ENCODE measurements at places on chromosomes 1 and 21.

- no peak for DNase-seq
These were observed 47.1 kb upstream of the ATP1A1 start for GRCh38 chr1:116325922-116326321.

DNA sequence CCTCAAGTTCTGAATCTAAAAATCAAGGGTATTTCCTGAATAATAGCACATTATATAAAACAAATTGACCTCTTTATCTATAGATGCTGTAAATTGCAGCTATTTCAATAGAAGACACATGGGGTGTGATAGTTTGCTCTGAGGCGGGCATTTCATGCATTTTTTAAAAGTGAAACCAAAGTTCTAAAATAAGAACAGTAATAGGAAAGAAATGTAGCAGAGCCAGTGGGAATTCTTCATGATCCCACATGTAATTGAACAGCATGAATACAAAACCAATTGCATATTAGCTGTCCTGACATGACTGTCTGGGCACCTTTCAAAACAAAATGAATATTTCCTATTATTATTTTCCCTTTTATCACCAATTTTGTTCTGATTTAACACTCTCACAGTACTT lies 85.0 kb downstream of the RGS21 start:
- DNase-seq: no peak

GRCh38 chr1:228120857-228121489 lies 11.9 kb upstream of the MRPL55 start:
- no peak for DNase-seq

DNA sequence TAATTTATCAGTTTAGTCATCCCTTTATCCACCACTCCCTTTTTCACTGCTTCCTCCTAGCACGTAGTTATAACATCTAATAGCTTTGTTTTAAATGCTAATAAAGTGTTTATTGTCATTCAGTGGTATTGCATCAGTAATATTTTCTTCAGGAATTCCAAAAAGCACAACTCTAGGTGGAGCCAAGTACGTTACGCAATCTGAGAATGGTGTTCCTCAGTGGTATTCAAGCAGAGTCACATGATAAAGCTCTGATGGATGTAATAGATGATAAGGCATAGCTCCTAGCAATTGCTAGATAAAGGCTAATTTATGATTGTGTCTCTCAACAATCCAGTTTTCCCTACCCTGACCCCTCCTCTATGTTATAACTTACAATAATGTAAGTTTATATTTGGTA lies 494.6 kb upstream of the ADGRL4 start:
- no peak for DNase-seq

- DNase-seq: no peak
These were observed 35.1 kb downstream of the MSTO1 start for GRCh38 chr1:155645034-155645598.

GRCh38 chr1:234958706-234959657 lies 169.7 kb downstream of the TOMM20 start:
- no peak for DNase-seq

- no peak for DNase-seq
These were observed 467.5 kb downstream of the PTPRU start for GRCh38 chr1:29703596-29704370.

DNA sequence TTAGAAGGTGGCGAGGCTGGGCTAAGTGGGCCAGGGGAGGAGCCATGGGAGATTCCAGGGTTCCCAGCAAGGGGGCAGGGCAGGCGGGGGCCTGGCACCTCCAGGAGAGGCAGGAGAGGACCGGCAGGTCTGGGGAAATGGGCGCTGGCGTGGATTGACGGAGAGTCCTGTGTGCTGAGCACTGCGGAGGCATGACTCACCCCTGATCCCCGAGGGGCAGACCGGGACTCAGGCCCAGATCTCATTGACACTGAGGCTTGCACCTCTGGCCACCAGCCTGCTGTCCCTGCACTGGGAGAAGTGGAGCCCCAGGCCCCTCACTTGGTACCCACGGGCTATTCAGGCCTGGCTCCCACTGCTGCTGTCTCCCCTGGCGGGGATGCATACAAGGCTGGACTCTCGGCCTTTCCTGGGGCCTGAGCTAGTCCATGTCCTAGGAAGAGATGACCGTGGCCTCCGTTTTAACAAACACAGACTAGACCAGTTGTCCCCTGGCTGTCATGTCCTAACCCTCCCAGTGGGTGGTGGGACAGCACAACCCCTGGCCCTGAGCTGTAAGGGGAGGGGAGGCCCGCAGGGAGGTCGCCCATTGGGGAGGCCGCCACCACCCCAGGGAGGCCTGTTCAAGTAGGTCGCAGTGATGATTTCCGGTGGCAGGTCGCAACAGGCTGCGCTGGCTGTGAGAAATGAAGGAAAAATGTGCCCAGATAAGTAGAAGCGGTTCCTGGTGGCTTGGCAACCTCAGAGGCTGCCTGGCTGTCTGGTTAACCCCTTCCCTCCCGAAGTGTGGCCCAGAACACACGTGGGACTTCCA lies 39.7 kb downstream of the RIPK4 start:
- no peak for DNase-seq

DNA sequence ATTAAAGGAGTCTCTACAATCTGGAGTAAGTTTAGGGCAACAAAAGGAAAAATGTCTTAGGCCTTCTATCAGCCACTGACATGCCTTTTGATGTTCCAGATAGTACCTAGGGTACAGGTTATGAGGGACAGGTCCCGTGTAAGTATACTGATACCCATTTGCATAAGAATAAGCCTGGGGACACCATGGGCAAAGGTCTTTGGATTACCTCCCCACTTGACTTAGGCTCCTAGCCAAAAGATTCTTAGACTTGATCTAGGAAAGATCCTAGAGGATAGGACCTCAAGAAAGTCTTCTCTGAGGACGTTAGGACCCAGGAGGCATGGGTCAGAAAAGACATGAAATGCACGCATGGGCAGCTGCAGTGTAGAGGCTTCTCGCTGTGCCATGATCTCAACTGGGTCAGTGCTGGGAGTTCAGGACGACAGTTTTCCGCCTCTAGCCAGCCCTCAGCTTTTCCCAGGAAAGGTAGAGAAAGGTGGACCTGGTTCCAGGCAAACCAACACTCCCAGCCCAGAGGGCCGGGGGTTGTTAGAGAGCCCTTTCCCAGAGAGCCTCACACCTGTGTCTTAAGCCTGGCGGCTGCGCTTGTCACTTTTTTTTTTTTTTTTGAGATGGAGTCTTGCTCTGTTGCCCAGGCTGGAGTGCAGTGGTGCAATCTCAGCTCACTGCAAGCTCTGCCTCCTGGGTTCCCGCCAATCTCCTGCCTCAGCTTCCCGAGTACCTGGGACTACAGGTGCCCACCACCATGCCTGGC lies 26.6 kb downstream of the MSTO1 start:
- no peak for DNase-seq

- DNase-seq: no peak
These were observed 97.3 kb downstream of the GLIS1 start for GRCh38 chr1:53641481-53642214.

DNA sequence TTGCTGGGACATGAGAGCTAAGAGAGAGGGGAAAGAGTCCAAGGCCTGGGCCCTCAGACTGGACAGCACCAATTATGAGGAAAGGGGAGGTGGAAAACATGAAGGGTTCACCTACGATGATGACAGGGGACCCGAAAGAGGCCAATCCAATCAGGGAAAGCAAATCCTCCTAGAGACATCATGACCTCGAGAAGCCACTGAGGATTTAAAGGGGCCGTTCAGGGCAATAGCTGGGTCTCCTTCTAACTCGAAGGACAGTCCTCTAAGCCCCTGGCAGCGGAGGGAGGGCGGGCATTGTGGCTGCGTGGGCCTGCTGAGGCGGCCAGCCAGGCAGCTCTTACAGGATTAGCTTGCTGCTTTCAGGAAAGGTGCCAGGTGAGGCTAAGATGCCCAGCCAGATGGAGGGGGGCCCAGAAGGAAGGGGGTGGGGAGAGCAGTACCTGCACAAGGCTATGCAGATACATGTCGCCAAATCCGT lies 7.4 kb downstream of the MEF2D start:
- DNase-seq: no peak

GRCh38 chr1:201783058-201783457 lies 45.9 kb upstream of the IPO9 start:
- no peak for DNase-seq

GRCh38 chr1:189103956-189104355 lies 1373.7 kb downstream of the BRINP3 start:
- no peak for DNase-seq

DNA sequence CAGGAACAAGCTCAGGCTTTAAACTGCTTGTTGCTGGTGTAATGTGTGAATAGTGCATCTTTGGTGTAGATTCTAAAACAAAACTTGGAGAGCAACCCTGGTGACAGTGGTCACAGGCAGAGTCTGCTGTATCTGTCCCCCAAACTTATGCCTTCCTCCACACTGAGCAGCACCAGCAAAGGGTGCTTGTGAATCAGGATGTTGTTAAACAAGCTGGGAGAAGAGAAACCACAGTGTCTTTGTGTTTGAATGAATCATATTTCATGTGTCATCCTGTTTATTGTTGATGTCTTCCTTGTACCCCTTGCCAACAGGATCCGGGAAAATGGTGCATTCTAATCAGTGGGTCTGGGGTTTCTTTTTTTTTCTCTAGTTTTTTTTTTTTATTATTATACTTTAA lies 91.9 kb upstream of the COG2 start:
- DNase-seq: no peak

DNA sequence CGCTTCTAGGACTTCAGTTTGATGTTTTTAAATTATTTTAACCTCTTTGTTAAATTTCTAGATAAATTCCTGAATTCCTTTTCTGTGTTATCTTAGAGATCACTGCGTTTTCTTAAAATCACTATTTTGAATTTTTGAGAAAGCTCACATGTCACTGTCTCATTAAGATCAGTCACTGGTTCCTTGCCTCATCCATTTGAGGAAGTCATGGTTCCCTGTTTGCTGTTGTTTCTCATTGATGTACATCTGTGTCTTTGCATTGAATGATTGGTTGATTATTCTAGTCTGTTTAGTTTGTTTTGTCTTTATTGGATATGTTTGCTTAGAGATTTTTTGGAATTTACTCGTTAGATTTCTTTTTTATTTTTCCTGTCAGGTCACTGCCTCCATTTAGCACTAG lies 50.1 kb downstream of the CRP start:
- no peak for DNase-seq

DNA sequence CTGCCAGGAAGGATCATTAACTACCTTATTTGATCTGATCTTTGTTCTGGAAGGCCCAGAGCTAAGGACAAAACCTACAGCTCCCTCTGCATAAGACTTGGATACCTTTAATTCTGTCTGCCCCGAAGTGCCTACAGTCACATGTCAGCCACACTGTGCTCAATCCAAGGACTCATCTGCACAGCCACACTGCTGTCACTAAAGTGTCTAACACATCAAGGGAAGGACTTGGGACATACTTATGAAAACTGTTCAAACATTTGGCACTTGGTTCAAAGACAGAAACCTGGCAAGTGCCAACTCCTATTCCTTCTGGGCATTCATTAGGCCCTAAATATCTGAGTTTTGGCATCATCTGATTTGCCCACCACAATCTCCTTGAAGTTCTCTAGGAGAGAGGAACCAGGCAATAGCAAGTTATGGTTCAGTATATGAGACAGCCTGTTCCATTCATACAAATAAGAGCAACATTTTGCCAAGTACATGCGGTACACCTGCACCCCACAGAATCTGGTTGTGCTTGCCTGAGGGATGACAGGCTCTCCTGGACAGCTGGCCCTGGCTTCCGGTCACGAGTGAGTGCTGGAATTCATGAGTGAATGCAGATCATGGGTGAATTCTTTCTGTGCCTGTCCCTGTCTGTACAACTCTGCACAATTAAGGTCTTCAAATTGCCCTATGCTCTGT lies 105.9 kb downstream of the KCNK1 start:
- no peak for DNase-seq

- no peak for DNase-seq
These were observed 161.8 kb upstream of the PDE4B start for GRCh38 chr1:65630855-65631254.

- DNase-seq: no peak
These were observed 166.6 kb downstream of the ZBTB18 start for GRCh38 chr1:244217711-244218110.

DNA sequence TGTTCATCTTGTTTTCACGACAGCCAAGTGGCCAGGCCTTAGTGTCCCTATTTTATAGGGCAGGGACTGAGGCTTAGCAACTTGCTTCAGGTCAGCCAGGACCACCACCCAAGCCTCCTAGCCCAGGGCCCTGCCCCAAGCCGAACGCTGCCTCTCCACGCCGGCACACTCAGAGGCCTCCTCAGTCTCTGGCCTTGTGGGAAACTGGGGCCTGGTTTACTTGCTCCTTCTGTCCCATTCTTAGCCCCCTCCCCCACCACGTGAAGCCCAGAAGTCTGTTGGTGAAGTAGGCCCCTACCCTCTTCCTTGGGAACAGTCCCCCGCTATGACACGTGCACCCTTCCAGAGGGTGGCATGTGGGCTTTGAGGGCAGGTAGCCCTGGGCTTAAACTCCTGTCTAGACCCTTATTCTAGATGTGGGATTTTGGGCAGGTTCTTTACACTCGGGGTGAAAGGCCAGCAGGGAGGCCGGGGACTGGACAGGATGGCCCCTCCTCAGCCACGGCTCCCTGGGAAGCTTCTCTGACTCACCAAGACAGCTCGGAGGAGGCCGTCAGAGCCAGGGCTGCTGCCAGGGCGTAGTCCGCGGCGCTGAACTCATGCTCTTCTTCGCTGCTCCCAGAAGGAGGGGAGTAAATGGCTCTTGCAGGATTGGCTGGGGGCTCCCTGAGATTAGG lies 4.3 kb downstream of the MYOM3 start:
- no peak for DNase-seq

DNA sequence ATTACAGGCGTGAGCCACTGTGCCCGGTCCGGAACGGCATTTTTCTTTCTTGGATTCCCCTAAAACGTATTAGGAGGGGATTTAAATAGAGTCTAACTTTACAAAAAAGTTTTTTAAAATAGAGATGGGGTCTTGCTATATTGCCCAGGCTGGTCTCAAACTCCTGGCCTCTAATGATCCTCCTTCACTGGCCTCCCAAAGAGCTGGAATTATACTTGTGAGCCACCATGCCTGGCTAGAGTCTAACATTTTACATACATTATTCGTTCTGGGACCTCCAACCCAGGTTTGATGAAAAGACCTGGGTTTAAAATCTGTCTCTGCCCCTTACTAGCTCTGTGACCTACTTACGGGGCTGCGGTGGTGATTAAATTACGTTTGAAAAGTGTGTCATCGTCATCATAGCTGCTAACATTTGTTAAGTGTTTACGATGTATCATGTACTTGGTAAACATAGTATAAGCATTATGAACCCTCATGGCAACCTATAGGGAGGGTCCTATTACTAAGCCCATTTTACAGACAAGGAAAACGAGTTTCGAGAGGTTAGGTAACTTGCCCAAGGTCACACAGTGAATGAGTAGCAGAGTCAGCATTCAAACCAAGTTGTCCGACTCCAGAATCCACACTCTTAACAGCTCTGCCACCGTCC lies 24.5 kb downstream of the PLEKHM2 start:
- DNase-seq: no peak

DNA sequence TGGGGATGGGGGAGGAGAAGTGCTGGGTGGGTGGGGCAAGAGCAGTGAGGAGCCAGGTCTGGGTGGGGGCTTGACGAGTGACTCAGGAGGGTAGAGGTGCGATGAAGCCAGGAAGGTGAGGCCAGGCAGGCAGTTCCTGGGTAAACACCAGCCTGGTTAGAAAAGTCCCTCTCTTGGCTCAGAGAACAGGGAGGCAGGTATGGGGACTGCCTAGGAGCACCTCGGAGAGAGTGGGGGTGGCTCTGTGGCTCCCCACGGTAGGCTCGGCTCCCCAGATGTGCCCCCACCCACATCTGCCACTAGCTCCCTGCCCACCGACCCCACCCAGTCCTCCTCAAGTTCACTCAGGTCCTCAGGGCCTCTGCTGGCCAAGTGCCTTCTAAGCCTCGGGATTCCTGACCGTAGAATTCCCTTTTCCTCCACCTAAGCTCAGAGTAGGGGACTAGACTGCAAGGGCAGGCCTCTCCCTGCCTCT lies 1.2 kb downstream of the HSPG2 start:
- DNase-seq: no peak

GRCh38 chr1:12275370-12275769 lies 45.5 kb downstream of the VPS13D start:
- no peak for DNase-seq
